ENCODE measurements at places on chromosomes 6 and 20.

DNA sequence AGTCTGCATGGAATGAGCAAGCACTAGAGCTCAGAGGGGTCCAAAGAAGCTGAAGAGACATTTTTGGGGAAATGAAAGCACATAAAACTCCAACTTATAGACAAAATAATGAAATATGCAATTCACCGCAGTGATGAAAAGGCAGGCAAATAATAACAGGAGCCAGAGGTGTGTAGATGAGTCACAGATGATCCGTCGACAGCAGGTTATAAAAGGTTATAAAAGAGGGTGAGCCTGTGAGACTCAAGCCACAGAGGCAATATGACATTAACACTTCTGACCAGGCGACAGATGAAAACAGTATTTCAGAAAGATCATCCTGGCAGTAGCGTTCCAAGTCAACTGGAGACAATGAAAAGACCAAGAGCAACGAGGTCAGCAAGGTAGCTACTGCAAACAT lies 35.8 kb upstream of the ANKRD60 start:
- no peak for DNase-seq

- DNase-seq: no peak
Observed at GRCh38 chr20:12946789-12947188, 62.0 kb upstream of the SPTLC3 start.

DNA sequence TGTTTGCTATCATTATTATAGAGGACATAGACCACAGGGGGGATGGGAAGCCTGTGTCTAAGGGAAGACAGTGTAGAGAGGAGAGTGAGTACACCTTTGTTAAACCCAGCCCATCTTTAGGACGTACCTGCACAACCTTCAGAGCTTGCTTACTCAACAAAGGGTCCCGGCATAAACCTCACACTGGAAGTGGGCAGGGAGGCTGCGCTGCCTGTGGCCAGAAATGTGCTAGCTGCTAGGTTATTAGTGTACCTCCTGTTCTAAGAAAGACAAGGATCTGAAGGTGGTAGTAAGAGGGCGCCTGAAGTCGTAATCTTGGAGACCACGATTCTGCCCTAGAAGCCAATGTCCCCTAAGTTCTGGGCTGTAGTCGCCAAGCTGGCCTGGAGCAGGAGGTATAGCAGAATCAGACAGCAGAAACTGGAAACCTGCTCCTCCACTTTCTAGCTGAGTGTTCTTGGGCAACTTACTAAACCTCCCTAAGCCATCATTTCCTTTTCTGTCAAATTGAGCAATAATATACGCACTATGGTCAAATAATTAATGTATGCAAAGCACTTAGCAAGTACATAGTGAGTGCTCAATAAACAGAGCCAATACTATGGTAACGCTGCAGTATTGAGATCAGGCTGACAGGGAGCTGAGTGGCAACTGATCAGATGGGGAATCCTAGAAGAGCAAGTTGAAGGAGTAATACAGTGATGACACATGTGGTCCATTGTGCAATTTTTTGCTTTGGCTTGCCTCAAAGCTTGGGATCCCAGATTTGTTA lies 16.8 kb upstream of the AKIRIN2 start:
- DNase-seq: no peak

- peak; percentile 17 for DNase-seq
Observed at GRCh38 chr6:143337201-143337949, 113.1 kb downstream of the ADAT2 start.

GRCh38 chr20:13771853-13772453 lies 12.8 kb downstream of the ESF1 start:
- peak; percentile 8 for DNase-seq
